NCI-H1105 (cell line): ENCODE measurements at places on chromosomes 6 and 20.

- no peak for DNase-seq
These were observed 2.1 kb downstream of the MAPK13 start for GRCh38 chr6:36132246-36132895.

GRCh38 chr6:150068151-150068550 lies 770 bp downstream of the ULBP3 start:
- DNase-seq, result no peak

GRCh38 chr6:56664029-56664428 lies 21.3 kb upstream of the DST start:
- DNase-seq, result no peak

- no peak for DNase-seq
These were observed 50.3 kb downstream of the MYB start for GRCh38 chr6:135231469-135231844.

DNA sequence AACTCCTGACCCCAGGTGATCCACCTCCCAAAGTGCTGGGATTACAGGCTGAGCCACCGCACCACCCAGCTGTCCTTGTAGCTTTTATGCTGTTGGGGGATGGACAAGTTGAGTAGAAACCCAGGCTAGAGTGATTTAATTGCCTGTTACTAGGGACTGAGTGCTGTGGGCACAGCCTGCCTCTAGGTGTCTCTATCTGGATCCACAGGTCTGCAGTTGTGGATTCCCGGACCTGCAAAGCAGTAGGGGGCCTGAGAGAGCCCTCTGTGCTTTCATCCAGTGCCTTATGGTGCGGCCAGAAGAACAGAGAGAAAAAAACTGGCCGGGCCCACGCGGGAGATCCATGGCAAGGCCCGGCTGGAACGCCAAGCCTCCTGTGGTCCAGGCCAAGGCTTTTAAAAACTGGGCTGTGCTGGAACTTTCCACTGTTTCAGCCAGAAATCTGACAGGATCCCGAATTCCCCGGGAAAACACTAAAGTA lies 5.2 kb downstream of the SIRPA start:
- peak; percentile 45 for DNase-seq

DNA sequence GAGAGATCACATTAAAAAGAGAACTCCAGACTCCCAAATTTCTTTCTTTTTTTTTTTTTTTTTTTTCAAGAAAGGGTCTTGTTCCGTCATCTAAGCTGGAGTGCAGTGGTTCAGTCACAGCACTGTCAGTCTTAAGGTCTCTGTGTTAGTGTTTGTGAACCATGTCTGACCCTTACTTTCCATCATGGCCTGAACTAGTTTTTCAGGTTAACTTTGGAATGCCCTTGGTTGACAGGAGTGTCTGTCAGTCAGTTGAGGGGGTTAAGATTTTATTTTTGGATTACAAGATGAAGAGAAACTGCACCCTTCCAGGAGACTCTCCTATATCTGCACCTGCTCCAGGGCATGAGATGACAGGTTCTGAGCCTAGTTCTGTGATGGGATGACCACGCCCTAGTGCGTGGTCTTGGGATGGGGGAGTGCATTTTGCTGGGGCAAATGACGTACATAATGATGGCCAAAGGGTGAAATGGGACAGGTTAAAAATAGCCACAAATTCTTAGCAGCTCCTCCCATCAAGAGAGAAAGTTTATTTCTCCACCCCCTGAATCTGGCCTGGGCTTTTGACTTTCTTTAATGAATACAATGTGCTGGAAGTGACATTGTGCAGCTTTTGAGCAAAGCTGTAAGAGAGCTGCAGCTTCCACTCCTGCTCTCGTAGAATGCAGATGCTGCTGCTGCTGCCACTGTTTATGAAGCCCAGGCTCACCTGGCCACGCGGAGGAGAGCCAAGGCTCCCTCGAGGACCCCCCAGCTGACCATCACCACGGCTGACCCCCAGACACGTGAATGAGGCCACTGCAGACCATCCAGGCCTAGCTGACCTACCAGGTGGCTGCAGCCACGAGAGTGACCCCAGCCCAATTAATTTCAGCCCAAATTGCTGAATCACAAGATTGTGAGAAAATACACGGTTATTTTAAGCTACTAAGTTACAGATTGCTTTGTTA lies 29.7 kb upstream of the FAM50B start:
- DNase-seq, result no peak

GRCh38 chr6:84605298-84605697 lies 159.1 kb downstream of the TBX18 start:
- no peak for DNase-seq

DNA sequence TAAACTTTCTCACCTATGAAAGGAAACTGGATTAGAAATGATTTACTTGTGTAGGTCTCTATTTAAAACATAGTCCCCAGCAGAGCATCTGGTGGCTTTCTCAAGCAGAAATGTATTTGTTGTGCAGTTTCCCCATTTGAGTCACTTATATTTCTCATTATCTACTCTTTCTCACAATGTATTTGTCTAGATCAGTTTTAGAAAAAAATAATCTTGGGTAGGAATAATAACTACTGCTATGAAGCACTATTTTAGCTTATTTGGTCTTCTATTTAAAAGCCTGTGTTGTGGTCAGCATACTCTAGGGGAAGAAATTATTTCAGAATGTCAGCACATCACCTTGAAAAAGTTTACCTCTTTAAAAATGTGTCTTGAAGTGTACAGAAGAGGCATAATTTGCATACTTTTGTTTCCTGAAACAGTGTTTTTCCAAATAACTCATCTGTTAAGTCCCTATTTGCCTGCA lies 60.9 kb upstream of the PRL start:
- DNase-seq, result no peak

DNA sequence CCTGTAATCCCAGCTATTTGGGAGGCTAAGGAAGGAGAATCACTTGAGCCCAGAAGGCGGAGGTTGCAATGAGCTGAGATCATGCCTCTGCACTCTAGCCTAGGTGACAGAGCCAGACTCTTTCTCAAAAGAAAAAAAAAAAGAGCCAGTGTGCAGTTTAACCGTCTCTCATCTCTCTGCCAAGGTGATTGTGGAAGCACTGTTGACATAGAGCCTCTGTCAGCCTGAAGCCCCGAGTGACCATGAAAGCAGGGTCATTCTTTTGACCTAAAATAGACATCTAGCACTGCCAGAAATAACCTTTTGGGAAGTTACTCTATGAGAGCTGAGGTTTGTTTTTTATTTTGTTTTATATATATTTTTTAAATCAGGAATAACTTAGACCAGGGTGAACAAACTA lies 7.4 kb downstream of the DEFB127 start:
- DNase-seq, result no peak

DNA sequence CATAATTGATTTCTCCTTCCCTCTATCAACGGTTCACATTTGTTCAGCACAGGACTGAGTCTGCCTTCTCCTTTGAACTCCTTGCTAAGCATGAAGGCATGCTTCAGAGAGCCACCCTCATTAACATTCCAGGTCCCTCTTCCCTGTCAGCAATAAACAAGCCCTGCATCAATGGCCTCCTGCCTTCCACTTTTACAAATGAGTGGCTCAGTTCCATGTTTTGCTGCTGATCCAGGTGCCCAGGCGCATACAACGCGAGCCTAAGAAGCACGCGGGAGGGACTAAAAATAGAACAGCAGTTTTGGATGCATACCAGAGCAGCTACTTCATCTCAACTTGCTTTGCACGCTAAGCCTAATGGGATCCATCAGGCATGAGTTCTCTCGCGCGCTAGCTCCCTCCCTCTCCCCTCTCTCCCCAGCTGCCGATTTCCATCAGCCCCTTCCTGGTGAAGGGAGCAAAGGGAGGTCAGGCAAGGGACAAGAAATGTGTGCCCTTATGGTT lies 53.4 kb downstream of the TRAF3IP2 start:
- DNase-seq, result peak; percentile 97

DNA sequence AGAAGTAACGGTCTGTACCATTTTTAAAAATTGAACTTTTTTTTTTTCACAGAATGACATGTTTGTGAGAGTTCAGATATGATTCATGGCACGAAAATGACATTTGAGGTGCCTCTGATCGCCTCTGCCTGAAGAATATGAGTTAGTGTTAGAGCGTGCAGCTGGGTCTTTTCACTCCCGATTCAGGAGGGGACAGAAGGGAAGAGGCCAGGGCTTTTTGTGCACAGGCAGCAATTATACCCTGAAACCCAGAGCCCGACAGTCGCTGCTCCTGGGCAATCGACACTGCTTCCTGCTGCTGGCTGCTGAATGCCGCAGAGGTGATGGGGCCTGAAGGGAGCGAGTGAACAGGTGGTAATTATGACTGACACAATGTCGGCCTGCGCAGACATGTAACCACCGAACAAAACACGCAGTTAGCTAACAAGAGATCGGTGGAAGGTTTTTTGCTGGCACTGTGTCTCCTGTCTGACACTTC lies 652.0 kb upstream of the NOX3 start:
- DNase-seq, result peak; percentile 99
